ENCODE measurements at places on chromosomes 13 and 19.

GRCh38 chr13:43363156-43363953 lies 340.0 kb downstream of the DNAJC15 start:
- DNase-seq = peak; percentile 18

DNA sequence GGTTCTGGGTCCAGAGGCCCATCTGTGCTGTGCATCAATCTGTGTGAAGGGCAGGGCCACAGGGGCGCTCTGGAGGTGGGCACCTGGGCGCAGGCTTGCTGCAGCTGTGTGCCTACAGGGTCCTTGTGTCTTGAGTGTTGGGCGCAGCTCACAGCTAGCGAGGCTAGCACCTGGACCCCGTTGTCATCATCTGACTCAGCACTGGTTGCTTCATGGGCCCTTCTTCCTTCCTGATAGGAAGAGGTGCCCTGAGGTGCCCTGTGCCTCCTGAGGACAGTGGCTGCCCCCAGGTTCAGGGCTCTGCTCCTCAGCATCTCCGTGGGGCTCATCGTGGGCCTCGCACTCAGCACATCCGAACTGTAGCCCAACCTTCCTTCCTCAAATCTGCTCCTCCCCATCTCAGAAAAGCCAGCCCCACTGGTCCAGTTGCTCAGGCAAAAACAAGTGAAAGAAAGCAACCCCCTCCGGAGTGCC lies 54.8 kb downstream of the GATAD2A start:
- no peak for DNase-seq

GRCh38 chr13:113902481-113902880 lies 38.6 kb upstream of the GAS6 start:
- no peak for DNase-seq

- DNase-seq = peak; percentile 4
Measured at GRCh38 chr13:51532736-51533197, 51.5 kb upstream of the WDFY2 start.

- DNase-seq = no peak
Measured at GRCh38 chr13:49629196-49629938, 1.1 kb downstream of the ARL11 start.

DNA sequence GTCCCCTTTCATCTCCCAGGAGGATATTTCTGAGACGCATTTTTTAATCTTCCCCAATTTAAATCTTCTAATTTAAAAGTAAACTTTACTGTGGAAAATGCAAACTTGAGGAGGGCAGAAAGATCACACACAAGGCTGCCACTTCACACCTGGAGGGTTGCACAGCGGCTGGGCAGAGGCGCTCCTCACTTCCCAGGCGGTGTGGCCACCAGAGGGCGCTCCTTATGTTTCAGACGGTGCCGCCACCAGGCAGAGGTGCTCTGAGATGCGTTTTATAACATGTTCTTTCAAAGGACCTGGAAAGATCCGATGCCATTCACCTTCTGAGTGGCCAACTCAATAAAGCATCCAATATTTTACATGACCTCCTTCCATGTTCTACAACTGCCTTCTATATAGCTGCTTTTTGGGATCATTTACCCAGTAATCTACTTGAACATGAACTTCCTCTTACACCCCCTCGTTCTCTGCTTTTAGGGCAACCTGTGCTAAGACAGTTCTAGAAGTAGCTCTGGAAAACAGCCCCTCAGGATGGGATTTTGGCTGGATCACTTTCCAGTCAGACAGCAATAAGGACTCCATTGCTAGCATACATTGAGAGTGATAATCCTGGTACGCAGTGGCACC lies 14.8 kb upstream of the MTUS2 start:
- peak; percentile 13 for DNase-seq

DNA sequence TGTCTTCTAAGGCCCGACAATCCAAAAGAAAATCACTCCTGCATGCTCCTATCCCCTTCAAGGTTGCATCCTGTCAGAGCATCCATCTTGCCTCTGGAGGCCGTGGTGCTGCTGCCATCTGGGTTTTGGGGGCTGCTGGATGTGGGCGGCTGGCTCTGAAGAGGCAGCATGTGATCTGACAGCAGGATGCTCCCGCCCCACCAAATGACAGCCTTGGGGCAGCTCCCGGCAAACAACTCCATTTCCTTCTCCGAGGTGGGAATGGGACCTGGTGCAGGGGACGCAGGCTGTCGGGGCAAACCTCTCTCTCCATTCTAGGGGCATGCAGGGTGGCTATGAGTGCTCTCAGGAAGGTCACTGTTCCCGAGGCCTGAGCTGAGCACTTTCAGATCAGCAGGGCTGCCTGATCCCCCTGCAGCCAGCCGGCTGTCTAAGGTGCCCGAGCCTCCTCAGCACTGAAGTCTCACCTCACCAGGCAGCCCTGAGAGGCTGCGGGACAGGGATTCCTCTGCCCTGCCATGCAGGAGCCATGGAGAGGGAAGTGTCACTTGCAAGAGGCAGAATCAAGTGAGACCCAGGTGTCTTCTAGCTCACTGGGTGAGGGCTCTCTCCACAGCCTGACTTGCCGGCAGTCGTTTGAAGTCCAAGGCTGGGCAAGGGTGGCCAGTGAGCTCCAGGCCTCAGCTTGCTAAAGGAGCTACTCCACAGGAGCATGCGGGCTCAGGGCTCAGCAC lies 28.8 kb downstream of the TSSK6 start:
- no peak for DNase-seq

- no peak for DNase-seq
Measured at GRCh38 chr13:26465514-26465913, 92.0 kb upstream of the WASF3 start.

DNA sequence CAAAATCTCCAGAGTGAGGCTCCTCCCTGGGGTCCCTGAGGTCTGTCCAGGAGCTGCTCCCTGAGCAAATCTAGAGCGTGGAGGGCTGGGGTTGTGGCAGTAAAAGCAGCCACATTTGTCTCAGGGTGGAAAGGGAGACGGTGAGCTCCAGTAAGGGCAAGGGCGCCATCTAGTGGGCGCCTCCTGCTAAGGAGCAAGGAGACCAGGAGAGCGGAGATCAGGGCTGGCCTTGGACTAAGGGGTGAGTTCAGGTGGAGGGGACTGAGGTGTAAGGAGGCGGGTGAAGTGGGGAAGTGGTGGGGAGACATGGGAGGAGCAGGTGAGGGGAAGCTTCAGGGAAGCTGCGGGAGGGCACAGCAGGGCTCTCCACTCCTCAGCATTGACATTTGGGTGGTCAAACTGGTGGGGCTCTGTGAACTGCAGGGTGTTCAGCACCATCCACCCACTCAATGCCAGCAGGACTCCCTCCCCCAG lies 5.3 kb upstream of the CEACAM21 start:
- peak; percentile 72 for DNase-seq

- no peak for DNase-seq
Measured at GRCh38 chr13:89496478-89496877, 1825.3 kb downstream of the SLITRK5 start.

GRCh38 chr13:25762281-25762680 lies 289.5 kb downstream of the SHISA2 start:
- no peak for DNase-seq

DNA sequence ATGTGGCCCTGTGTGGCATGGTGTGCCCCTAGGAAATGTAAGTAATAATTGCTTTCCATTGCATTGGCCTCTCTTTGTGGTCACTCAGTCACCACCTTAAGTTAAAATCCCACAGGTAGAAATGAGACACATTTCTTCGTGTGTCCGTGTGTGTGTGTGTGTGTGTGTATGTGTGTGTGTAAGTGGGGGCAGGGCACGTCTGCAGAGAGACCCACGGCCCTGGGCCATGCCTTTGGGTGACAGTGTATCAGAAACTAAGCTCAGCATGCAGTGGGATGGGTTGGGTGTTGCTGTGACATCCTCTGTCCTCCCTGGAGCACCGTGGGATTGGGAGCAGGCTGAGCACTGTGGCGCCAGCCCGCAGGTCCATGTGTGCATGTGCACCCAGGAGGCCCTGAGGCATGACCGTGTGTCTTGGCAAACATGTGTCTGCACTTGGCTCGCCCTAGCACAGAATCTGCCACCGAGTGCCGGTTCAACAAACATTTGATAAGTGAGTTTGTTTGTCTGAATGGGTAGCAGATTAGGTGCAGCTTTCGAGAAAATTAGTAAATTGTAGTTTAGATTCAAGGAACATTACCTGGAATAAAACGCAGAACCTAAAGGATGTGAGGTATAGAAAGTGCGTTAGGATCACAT lies 91.8 kb downstream of the WTIP start:
- no peak for DNase-seq

GRCh38 chr13:30466358-30466714 lies 600 bp upstream of the HMGB1 start:
- DNase-seq = peak; percentile 51

DNA sequence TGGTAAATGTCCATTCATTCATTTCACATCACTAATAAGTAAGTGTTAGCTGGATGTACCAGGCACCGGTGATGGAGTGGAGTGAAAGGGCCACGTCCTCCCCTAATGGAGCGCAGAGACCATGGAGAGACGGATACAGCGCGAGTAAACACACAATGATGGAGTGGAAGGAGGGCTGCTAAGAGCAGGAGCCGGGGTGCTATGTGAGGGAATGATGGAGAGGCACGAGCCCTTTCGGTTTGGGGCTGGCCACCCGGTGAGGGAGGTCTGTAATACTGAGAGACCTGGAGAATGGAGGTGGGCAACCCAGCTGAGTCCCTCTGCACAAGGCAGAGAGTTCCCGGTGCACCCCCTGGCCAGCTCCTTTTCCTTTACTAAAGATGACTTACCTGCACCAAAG lies 53.7 kb downstream of the PEPD start:
- DNase-seq = no peak

GRCh38 chr13:50713523-50714248 lies 129.8 kb downstream of the DLEU7 start:
- peak; percentile 81 for DNase-seq

- DNase-seq = no peak
Measured at GRCh38 chr13:68927387-68928026, 1180.1 kb upstream of the ATXN8OS start.

DNA sequence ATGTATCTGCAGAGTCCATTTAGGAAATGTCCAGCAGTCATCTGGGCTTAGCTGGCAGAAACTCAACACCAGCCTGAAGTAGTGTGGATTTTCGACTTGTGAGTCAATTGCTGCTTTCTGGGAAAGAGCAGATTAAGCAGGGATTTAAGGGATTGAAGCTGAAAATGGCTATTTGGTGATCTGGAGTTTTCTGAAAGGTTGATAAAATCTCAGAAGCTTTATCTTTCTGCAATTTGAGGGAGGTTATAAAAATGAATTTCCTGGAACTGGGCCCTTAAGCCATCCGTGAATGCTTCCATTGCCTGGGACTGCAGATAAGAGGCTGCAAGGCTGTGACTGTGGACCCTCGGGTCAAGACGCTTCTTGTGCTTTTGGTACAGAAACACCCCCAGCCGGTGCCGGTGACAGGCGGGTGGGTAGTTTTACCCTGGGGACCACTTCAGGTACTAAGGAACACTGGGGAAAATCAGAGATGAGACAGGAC lies 61.5 kb downstream of the COL4A1 start:
- peak; percentile 79 for DNase-seq

- no peak for DNase-seq
Measured at GRCh38 chr13:103288114-103288513, 221.9 kb upstream of the SLC10A2 start.

DNA sequence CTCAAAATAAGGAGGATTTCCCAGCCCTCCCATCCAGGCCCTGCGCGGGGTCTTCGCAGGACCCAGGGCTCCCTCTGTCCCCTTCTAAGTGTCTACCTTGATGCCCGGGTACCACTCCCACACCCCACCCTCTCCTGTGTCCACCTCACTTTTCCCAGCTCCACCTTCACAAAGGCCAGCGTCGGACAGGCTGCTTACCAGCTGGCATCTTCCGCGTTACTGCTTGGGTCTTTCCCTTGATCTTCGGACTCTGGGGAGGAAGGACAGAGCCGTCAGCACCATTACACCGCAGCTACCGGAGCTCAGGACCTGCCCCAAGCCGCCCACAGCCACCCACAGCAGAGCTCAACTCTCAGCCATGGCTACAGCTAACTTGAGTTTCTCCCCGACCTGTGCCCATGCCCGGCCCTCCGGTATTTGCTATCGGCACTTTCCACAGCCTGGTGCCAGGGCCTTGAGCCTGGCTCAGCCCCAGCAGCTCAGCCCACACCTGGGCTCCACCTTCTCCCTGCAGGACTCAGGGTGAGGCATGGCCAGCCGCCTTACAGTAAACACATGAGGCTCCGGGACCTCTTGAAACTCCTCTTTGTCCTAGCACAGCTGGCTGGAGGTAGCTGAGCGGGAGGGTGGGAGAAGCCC lies 3.8 kb downstream of the C13orf46 start:
- no peak for DNase-seq

DNA sequence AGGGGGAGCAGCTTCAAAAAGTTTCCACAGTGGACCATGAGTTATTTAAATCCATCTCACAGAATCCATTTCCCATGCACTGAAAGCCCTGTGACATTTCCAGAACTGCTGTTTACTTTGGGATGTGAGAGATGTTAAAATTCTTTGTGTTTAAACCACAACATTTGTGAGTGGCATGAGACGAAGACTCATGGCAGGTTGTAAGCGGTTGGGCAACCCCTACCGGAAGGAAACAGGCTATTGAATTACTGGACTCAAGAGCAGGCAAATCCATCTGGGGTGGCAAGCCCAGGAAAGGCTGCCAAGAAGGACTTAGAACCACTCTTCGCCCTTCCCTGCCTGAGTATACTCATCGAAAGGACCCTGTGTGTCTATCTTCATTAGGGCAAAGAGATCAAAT lies 22.3 kb upstream of the CLDN10 start:
- DNase-seq = peak; percentile 13

GRCh38 chr13:39527961-39528660 lies 74.9 kb downstream of the LHFPL6 start:
- DNase-seq = peak; percentile 96

DNA sequence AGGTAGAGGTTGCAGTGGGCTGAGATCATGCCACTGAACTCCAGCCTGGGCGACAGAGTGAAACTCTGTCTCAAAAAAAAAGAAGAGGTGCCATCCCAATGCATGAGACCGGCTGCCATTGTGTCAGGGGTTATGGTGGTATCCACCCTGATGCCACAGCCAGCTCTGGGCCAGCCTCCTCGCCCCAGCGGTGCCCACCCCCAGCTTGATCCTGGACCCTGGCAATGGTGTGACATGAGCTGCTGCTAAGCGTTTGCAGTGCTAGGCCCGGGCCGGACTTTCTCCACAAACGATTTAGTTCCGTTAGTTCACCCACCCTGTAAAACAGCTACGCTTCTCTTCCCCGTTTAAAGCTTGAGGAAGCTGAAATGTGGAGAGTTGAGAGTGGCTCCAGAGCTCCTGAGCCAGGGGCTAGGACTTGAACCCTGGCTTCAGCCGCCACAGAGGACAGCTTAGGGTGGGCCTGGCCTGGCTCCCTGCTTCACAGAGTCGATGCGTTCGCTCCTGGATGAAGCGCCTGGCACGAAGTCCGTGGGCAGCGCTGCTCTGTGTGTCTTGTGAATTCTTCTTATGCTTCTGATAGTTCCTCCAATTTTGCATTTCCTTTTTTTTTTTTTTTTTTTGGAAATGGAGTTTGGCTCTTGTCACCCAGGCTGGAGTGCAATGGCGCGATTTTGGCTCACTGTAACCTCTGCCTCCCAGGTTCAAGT lies 25.5 kb downstream of the NKPD1 start:
- DNase-seq = no peak

DNA sequence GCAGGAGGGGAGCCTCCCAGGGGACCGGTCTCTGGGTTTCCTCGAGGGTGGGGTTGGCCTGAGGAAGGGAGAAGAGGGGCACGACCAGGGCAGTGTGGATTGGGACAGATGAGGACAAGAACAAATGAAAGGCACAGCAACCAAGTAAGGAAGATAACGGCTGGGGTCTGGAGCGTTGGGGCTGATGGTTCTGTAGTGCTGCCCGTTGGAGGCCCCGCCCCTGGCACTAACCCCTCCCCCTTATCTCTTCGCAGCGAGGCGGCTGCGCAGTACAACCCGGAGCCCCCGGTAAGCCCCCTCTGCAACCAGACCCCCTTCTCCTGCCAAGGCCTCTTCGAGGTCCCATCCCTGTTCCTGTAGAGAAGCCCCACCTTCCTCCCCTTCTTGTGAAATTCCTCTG lies 2.2 kb downstream of the CAPNS1 start:
- no peak for DNase-seq

GRCh38 chr13:29548722-29549121 lies 46.8 kb downstream of the SLC7A1 start:
- DNase-seq = peak; percentile 72

All from EH (cell line).